SIG-M5 (cell line): ENCODE measurements at places on chromosomes 3 and 15.

- no peak for DNase-seq
These were observed 10.0 kb upstream of the GRAMD1C start for GRCh38 chr3:113828600-113828999.

DNA sequence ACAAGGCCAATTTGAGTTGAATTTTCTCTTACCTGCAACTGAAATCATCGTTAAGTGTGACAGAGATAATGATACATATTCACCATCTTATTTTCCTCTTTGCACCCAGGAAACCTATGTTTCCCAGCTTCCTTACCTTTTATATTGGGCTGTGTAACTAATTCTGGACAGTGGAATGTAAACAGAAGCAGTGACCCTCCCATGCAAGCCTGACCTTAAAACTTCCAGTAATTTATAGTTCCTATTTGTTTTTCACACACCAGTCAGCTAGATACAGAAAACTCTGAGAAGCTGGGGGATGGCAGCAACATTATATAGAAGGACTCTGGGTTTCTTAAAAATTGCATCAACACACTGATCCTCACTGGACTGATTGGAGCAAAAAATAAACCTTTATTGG is 4.5 kb upstream of the ZNF280D start:
- no peak for DNase-seq

GRCh38 chr3:135135445-135135844 is 340.4 kb downstream of the EPHB1 start:
- no peak for DNase-seq

- no peak for DNase-seq
These were observed 154.6 kb downstream of the POLR2M start for GRCh38 chr15:57861034-57861638.

DNA sequence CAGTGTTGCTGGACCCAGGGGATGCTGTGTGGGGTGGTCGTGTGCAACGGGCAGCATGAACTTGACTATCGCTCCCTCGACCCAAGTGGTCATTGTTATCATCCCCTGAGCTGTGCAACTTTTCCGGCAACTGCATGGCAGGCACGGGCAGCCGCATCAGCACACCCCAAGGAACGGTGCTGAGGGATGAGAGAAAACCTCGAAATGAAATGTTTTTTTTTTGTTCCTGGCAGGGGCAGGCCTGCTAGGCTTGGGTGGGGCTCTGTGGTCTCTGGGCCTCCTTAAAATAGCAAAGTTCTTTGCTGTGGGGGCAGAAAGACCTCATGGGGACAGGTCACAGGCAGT is 51.4 kb downstream of the CORO2B start:
- DNase-seq, result no peak

GRCh38 chr3:171095063-171095462 is 68.5 kb upstream of the SLC2A2 start:
- no peak for DNase-seq

- peak; percentile 3 for DNase-seq
These were observed 17.6 kb upstream of the CCDC174 start for GRCh38 chr3:14633819-14634424.

- no peak for DNase-seq
These were observed 162.2 kb upstream of the SETMAR start for GRCh38 chr3:4140921-4141320.

DNA sequence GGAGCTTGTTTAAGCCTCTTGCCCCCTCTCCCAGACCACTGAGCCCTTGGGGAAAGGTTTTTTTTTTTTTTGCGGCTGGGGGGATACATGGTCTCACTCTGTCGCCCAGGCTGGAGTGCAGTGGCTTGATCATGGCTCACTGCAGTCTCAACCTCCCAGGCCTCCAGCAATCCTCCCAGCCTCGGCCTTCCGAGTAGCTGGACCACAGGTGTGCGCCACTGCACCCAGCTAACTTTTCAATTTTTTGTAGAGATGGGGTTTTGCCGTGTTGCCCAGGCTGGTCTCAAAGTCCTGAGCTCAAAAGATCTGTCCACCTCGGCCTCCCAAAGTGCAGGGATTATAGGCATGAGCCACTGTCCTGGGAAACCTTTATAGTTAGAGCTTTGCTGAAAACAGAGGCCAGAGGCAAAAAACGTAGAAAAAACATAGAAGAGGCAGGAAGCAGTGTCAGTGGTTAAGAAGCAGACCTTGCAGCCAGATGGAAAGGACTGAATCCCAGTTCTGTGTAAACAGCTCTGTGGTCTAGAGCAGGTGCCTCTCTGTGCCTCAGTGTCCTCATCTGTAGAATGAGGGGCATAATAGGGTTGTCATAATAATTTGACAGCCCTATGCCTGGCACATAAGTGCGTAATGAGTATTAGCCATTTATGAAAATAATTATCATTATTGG is 33.1 kb downstream of the CMTM7 start:
- no peak for DNase-seq

- no peak for DNase-seq
These were observed 28.4 kb downstream of the P3H2 start for GRCh38 chr3:190092250-190092649.

GRCh38 chr3:150727653-150728502 is 24.2 kb upstream of the ERICH6 start:
- no peak for DNase-seq

GRCh38 chr15:88802991-88803240 is 320 bp upstream of the ACAN start:
- no peak for DNase-seq

- no peak for DNase-seq
These were observed 35.5 kb upstream of the NR1I2 start for GRCh38 chr3:119746423-119746822.

GRCh38 chr15:47811172-47811571 is 93.9 kb downstream of the SEMA6D start:
- no peak for DNase-seq

DNA sequence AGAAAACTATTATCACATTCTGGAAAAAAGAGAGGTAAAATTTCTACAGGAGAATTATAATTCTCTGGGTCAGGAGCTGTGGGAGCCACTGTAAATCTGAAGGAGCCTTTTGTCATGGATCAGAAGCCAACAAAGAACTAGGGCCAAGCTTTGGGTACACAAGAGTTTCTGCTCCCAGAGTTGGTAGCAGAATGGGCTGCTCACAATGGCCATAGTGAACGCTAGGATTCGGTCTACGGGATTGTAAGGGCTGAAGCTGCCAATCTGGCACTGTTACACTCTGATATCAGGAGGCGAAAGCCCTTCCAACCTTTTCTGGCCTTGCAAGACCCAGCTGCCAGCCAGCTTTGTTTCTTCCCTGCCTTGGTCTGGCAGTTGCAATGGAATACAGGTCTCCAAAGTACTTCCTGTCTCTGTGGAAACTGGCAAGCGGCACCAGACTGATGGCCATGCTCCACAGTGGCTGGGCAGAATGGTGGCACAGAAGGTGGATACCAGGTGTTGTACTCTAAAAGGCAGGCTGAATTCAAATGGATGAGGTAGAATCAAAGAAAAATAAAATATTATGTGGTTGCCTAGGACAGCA is 831.7 kb downstream of the CADM2 start:
- no peak for DNase-seq

DNA sequence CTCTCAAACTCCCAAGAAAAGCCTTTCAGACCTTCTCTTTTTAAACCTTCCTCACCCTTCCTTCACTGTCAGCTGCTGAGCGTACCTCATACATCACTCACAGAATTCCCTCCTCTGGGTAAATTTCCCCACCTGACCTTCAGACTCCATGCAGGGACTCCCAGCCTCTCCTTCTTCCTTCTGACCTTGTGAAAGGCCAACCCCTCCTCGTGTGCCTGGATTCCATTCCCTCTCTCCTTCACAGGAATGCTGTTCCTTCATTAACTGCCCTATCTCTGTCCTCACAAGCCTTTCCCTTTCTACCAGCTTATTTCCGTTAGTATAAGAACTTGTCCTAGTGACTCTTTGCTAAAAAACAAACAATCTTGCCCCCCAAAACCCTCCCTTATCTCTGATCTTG is 69.7 kb upstream of the MME start:
- DNase-seq, result no peak

GRCh38 chr15:82062479-82063454 is 16.9 kb upstream of the MEX3B start:
- no peak for DNase-seq

DNA sequence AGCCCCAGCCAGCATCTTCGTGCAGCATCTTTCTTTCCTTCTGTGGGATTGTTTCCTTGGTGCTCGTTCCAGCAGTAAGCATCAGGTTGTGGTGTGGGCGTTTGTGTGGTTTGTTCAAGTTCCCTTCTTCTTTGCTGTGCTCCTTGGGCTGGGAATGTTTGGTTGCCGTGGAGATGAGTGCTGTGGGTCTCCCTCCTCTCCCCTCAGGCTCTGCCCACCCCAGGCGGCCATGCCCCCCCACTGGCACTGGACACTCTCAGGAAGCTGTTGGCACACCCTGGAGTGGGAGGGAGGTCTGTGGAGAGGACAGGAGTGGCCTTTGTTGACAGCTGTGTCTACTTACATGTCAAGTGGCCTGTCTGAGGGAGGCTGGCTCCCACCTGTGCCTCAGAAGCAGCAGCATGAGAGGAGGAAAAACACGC is 46.5 kb upstream of the SACM1L start:
- no peak for DNase-seq

- DNase-seq, result peak; percentile 5
These were observed 37.9 kb downstream of the PPCDC start for GRCh38 chr15:75061272-75061671.

- DNase-seq, result no peak
These were observed 7.4 kb downstream of the FAM3D start for GRCh38 chr3:58659051-58659675.
